ENCODE measurements at places on chromosomes 6 and 20. TPM values are rescaled to one million over a fixed set of nuclear protein-coding genes. Genes with fewer than 3 reads are reported as not detected.

CCDC28A gene
- 16.4 TPM for total RNA-seq

GRCh38 chr20:46580613-46581205 is 30.3 kb upstream of the OCSTAMP start:
- DNase-seq = no peak

SAMD10 gene
- total RNA-seq = not detected

GPR63 gene
- total RNA-seq = 2.4 TPM

DNA sequence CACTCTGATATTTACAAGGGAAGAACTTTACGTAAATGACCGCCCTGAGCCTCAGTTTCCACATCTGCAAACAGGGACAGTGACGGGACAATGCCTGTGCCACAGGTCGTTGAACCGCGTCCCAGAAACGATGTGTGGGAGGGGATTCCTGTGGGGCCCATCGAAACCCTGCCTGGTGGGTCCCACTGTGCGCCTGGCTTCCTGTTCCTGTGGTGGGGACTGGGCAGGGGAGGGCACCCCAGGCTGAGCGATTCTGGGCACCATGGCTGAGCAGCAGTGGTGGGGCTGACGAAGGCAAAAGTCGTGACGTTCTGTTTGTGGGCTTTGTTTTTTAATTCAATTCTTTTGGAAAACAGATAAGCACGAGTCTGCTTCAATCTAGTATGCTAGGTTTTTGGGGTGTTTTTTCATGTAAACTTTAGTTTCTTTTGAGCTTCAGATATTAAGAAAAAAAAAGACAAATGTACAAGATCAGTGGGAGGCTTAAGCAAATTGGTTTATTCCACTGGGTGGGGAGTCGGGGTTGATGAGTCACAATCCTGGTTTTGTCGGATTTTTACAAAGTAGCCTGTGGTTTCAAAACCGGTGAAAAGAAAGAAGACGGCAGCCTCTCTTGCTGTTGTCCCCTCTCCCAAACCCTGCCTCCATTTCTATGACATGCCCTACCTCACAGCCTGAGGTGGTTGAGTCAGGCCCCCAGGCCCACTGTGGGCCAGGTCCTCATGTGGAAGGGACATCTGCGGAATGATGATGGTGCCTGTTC is 40.4 kb downstream of the GNAS-AS1 start:
- DNase-seq = no peak

GRCh38 chr20:24449026-24449720 is 20.3 kb upstream of the SYNDIG1 start:
- DNase-seq = no peak

GRCh38 chr6:150251566-150252186 is 108.8 kb downstream of the PPP1R14C start:
- DNase-seq = no peak

GRCh38 chr20:23624324-23624691 is 13.4 kb downstream of the CST3 start:
- DNase-seq = no peak

GPANK1 gene
- total RNA-seq = 13.4 TPM

PRPH2 gene
- total RNA-seq = not detected

STMND1 gene
- total RNA-seq = not detected

EPHA7 gene
- 5.6 TPM for total RNA-seq

HLA-G gene
- total RNA-seq = not detected

DNA sequence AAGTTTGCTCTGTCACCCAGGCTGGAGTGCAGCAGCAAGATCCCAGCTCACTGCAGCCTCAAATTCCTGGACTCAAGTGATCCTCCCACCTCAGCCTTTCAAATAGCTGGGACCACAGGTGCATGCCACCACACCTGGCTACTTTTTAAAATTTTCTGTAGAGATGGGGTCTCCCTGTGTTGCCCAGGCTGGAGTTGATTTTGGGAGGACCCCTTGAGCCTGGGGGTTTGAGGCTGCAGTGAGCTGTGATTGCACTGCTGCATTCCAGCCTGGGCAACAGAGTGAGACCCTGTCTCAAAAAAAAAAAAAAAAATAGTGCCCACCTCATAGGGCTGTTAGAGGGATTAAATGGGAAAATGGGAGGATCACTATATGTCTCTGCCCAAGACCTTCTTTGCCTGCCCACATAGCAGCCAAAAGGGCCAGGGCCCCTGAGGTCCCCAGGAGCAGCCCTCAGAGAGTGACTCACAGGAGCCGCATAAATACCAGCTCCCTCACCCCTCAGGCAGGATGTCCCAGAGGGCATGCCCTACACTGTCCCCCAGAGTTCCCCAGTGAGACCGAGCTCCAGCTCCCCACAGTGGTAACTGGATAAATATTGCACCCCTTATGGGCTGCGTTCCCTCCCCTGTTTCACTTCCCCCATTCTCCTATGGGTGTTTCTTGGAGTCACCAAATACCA is 11.7 kb upstream of the MDGA1 start:
- no peak for DNase-seq

GRCh38 chr6:33929575-33930288 is 125.9 kb upstream of the MLN start:
- peak; percentile 48 for DNase-seq

MICB gene
- total RNA-seq = 14.5 TPM

DNA sequence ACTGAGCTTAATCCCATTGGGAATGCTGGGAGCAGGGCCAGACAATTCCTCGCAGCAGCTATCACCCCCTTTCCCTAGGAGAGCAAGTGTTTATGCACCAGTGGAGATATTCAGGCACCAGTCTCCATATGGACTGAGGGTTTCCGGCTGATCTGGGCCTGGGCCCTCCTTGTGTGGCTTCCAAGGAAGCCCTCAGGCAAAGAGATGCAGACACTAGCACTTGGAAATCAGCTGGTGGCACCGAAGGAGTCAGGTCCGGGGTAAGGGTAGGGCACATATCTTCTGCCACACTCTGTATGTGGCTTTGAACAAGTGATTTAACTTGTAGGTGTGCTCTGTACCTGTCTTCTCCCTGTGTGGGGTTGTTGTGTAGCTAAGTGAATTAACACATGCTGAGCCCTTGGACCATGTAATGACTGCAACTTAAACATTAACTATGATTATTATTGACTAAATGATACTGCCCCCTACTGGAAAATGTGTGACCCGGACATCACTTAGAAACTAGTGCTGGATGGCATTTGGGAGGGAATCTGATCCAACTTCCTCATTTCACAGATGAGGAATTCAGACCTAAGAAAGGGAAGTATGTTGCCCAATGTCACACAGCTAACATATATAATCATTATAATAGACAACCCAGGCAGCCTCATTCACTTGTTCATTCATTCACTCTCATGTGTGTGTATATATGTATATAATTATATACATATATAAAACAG is 19.3 kb upstream of the WFDC2 start:
- peak; percentile 57 for DNase-seq

GRCh38 chr6:13611715-13612114 is 3.4 kb upstream of the NOL7 start:
- no peak for DNase-seq

DNA sequence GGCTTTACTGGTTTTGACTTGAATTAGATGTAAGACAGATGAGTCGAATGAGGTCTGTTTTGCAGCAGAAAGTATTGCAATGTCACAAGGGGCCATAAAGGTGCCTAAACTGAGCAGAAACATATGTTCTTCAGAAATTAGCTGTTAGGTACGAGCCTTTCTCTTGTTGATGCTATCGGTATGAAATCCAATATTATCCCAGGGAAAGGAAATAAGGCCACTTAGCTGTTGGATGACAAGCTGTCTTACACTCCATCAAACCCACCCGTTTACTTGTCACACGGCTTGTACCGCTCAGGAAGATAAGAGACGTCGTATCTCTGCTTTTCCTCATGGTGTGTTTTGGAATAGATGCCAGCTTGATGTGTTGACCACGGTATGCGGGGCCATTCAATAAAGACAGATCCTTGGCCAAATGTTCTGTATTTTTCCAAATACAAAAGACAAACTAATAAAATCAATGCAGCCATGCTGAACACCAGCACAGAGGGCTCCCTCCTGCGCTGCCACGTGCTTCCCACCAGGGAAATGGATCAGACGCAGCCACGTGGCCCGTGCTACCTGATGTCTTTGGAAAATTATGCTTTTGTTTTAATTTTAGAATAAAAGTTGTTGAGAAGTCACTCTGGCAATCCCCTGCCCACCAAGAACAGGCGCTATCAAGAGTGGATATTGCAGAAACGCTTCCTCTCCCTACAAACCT is 255.9 kb upstream of the SULF2 start:
- DNase-seq = no peak

DNA sequence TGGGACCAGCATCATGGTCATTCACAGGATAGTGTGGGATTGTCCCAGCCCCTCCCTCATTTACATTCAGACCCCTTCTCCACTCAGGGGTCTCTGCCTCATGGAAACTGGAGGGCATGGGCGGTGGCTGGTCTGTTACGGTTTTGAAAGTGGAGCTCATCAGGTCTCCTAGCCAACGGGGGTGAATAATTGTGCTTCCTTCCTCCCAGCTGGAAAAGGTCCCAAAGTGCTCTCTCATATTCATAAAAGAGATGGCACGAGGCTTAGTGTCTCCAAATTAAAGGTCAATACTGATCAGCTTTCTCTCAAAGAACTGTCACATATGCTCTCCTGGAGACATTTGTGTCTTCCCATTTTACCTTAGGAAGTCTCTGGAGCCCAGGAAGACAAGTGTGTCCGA is 19.9 kb downstream of the JARID2 start:
- DNase-seq = no peak

DNA sequence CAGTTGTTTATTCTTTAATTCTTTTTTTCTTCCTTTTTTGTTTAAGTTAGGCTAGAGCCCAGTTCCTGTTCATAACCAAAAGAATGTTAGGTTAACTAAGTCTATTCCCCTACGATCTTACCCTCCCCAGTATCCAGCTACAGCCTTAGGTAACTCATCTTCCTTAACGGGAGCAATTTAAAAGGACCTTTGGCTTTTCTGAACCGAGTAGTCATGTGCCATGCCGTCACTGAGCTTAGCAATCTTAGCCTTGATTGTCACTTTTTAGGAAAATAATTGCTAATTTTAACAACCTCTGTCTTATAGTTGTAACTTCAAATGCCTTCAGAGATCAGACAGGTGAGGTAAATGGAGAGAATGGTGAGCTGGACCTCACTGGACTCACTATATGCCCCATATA is 6.2 kb downstream of the METTL24 start:
- DNase-seq = no peak

DNA sequence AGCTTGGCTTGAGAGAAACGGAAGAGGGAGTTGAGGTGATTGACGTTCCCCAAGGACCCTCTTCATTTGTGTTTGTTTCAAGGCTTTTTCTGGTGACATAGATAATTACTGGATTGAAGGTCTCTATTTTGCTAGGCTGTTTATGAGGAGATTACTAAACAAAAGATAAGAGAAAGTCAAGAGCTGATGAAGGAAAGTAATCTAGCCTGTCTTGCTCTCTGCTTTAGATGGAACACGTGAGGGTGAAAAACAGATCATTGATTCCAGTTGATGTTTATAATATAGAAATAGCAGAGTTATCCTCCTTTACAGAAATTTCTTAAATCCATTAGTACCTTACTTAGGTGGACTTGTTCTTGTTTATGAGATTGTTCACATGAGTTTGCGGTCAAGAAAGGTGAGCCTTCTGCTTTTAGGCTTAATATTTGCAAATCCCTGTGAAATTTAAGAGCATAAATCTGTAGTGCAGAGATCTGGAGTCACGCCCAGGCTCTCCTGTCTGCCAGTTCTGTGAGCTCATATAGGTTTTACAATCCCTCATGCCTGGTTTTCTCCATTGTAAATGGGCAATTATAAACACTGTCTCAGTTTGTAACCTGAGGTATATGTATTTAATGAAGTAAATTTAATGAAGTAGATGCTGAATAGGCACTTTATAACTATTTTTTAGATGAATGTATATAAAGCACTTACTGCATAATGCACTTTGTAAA is 272.8 kb downstream of the NKAIN2 start:
- no peak for DNase-seq

RHAG gene
- total RNA-seq = not detected

DNA sequence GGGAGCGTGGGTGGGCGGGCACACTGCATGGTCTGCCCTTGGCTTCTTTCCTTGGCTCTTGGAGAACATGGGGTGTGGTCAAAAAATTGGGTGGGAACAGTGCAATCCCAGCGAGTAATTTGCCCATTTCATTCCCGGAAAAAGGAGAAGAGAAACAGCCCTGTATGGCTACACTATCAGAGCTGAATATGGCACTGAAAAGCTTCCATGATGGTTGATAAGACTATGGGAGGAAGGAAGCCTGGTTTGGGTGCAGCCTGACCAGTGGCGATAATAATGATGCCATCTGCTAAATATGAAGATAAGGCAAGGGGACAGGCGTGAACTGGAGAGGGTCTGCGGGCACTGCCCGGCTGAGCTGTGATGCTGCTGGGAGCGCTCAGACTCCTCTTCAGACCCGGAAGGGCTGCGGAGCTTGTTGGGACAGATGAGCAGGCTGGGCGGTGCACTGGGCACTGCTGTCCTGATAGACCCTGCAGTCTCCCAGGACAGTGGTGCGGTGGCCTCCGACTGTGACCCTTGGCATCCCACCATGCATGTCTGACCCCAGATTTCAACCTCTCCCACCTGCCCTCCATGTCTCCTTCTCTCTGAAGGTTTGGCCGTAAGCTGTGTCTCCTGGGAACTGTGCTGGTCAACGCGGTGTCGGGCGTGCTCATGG is 10.2 kb downstream of the SLC22A1 start:
- DNase-seq = no peak

TCF15 gene
- total RNA-seq = not detected

- DNase-seq = no peak
These were observed 3.0 kb upstream of the KIF16B start for GRCh38 chr20:16576219-16576618.

DLL1 gene
- 2.2 TPM for total RNA-seq

DNA sequence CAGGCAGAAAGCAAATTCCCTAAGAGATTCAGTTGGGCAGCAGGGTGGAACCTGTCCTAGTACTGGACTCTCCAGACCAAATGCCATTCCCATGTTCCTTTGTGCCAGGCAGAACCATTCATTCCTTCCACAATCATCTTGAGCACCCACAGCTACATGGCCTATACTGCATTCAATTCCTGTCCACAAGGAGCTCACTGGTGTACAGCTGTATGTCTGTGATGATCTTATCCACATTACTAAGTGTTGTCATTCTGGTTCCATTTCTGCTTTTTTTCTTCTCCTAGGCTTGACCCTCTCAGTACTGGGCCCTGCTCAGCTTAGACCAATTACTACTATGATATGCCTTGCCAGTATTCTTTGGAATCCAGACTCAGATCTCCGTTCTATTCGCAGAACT is 27.5 kb downstream of the MAN1A1 start:
- no peak for DNase-seq

DNA sequence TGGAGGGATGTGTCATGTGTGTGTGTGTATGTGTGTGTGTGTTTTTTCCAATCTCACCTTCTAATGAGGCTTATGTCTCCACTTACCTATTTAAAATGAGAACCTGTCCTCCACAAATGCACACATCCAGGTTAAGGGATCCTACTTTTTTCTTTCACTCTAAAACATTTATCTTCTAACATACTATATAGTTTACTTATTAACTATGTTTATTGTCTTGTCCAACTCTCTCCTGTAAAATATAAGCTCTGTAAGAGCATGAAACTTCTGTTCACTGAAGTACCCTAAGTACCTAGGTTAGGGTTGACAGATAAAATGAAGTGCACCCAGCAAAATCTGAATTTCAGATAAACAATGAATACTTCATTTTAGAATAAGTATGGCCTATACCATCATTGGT is 29.2 kb upstream of the RBM24 start:
- no peak for DNase-seq

All from H4 (cell line).